Stimulated activated CD4-positive, alpha-beta T cell treated with anti-CD3 and anti-CD28 coated beads, TNF-alpha, amount 100 ng/mL, for 24 hours (primary cell): ENCODE measurements at places on chromosomes 16 and 17.

GRCh38 chr17:43644081-43644480 is 17.6 kb downstream of the MEOX1 start:
- DNase-seq: no peak

- DNase-seq: no peak
Observed at GRCh38 chr16:85486256-85486915, 126.7 kb upstream of the GSE1 start.

DNA sequence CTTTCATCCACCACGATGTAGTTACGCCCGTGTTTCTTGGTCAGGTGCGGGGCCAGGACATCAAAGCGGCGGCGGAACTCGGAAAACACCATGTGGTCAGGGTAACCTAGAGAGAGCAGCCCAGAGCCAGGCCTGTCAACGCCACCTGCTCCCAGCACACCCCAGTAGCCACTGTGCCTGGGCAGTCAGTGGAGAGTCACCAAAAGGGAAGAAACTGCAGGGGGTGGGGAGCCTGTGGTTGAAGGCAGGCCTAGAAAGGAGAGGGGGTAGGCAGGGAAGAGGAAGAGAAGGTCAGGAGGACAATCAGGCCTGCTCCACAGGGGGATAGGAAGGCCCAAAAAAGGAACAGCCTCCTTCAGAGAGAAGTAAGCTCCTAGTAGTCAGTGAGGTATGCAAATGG is 64.1 kb downstream of the PIPOX start:
- DNase-seq: no peak

DNA sequence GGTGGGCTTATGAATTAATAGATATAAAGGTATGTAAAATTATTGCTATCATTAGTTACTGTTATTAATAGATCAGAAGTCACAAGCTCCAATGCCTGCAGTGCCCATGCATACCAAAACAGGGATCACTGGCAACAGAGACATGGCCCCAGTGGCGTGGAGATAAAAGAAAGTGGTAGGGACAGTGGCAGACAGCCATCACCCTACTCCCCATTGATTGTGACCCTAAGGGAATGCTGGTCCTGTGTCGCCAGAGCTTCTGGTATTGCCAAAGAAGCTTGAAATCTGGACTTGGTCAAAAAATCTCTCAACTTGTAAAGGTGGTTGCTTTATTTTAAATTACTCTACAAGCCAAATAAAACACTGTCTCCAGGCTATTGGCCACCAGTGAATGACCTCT is 279.1 kb downstream of the IRX3 start:
- no peak for DNase-seq

- no peak for DNase-seq
Observed at GRCh38 chr17:40058186-40058784, 4.1 kb upstream of the MED24 start.

GRCh38 chr16:7597677-7598076 is 265.0 kb downstream of the RBFOX1 start:
- no peak for DNase-seq

DNA sequence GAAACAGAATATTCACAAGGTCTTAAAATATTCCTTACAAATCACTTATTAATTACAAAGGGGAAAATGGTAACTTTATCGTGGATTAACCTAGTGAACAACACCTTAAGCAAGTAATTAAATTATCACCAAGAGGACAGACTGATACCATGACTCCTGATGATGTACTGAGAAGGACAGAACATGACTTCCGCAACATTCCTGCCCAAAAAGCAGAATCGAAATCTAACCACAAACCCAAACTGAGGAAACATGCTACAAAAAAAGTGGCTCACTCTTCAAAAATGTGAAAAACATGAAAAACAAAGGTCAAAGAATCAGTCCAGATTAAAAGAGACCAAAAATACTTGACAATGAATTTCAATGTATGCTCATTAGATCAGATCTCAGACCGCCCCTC is 151.5 kb downstream of the AATF start:
- no peak for DNase-seq

DNA sequence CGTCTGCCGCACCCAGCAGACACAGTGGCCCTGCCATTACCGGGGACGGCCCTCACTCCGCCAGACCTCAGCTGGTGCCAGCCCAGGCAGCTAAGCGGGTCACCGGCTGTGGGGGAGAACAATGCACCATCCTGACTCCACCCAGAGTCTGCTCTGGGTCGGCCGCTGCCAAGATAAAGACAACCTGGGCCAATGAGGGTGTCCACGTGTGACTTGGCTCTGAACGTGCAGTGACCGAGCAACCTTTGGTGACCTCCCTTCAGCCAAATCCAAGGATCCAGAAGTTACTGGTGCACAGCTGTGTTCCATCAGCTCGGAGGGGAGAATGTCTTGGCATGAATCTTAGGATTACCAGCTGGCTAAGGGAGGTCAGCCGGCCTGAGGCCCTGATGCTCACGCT is 155.9 kb downstream of the NTN1 start:
- no peak for DNase-seq

GRCh38 chr17:34227707-34228106 is 27.4 kb upstream of the CCL2 start:
- no peak for DNase-seq

DNA sequence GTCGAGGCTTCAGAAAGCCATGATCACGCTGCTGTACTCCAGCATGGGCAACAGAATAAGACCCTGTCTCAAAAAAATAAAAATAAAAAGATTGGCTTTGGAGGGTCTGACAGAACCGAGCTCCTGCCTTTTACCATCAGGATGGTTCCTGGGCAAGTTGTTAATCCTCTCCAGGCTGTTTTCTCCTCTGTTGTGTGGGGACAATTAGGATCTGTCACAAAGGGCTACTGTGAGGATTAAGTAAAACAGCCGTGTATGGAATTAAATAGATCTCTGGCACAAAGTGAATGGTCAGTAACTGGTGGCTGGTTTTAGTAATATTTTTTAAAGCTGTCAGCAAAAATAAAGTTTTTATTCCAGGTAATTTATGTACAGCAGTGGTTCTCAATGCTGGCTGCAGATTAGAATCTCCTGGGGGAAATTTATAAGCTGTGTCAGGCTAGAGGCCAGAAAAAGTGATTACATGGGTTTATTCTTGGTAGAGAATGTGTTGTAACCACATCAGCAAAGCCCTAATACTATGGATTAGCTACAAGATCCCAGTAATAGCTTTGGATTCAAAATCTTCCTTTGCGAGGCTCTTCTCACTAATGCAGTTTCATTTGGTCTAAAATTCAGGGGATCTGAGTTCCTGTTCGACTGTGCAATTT is 47.2 kb downstream of the GPRC5B start:
- DNase-seq: no peak

DNA sequence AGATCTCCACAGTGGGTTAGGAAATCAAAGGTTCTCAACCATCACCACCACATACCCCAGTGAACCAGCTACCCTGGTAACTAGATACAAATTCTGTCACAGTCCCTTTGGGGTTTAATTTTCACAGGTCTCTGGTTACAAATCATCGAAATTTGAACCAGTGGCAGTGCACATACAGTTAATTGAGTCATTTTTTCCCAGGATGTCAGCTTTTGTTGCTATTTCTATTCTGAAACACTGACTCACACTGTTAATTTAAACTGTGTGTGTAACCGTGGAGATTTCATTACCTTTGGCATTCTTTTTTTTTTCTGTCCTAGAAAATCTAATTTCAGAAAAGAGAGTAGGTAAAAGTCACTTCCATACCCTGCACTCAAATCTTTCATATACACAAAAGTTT is 511.5 kb downstream of the TOX3 start:
- DNase-seq: no peak

GRCh38 chr17:27486741-27487140 is 30.5 kb downstream of the KSR1 start:
- no peak for DNase-seq

- DNase-seq: no peak
Observed at GRCh38 chr16:85461814-85462713, 151.1 kb upstream of the GSE1 start.

- no peak for DNase-seq
Observed at GRCh38 chr16:58859958-58860669, 126.0 kb upstream of the GOT2 start.

DNA sequence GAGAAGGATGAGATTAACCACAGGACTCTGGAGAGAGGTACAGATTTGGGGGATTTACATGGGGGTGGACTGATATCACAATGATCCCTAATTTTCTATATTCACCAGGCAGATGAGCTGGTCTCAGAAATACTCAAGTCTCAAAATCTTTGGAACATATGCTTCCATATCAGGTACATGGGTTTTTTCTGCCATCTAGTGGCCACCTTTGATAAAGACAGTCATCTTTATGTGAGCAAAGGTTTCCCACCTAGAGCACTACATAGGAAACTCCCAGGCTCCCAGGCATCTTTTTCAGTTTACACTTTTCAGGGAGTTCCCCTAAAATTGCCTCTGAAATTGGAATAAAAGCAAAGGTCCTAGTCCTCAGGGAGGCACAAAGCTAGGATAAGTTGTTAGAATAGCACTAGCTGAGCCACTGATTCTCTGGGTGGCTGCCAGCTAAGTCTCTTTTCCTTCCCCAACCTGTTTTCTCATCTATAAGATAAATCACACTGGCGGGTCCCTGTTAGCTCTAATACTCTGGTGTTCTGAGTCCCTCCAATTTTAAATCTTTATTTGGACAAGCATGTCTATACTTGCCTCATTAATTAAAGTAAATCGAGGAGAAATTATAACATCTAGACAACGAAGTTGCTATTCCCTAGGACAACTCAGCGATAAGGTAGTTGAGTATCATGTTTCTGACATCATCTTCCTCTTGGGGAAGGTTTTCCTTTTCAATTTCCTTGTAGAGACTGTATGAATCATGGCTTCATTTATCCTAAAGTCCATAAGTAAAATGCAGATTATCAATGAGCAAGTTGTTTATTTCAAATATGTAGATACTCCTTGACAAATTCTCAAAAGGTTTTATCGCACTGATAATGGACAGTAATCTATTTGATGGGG is 19.0 kb upstream of the MON1B start:
- DNase-seq: no peak

DNA sequence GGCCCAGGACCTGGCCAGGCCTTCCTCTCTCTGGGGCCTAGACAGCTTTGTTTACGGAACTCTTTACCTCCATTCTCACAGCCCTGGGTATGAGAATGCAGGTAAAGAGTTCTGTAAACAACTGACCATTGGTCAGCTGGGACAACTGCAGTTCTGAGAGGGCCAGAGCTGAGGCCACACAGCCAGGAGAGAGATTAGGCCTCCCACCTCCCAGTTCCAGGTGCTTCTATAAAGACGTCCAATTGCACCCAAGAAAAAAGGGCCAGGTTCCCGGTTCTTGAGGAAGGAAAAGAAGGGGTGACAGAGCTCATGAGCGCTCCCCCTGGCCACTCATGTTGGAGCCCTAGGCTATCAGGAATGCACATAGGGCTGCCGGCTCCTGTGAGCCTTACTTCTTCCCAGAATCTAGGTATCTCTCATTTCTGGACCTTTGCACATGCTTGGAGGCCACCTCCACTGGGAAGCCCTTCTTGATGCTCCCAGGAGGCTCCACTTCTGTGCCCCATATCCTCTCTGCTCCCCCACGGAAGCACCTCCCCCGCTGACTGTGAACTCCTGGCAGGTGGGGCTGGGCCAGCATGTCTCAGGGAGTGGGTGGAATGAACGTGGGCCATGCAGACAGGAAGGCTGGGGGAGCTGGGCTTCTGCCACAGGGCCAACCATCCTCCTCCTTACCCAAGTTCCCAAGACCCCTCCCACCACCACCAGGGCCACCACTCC is 13.1 kb downstream of the CNGB1 start:
- DNase-seq: no peak

DNA sequence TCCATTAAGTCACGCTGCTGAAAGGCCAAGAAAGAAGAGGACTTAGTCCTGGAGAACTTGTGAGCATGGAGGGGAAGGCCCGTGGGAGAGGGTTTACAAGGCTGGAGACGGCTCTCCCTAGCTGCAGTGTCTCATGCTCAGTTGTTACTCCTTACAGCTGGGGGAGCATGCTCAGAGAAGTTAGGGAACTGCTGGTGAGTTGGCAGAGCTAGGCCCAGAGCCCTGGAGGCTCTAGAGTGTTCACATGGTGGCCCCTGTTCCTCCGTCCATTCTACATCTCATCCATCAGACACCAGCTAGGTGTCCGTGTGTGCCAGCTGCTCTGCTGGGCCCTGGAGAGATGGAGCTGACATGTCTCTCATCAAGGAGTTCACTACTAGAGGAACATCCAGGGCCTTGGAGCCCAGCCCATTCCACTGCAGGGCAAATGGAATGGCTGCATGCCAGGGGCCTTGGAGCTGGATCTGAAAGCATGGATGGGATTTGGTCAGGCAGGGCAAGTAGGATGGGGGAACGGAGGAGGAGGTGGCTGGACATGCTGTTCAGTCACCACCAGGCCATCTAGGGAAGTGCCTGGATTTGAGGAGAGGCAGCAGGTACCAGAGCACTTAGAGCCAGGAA is 6.3 kb downstream of the XYLT2 start:
- DNase-seq: no peak

GRCh38 chr16:73166441-73166851 is 118.5 kb upstream of the ZFHX3 start:
- no peak for DNase-seq

GRCh38 chr17:32615326-32615725 is 128.5 kb downstream of the CDK5R1 start:
- DNase-seq: no peak

GRCh38 chr17:45289301-45290268 is 27.2 kb downstream of the MAP3K14 start:
- DNase-seq: no peak

DNA sequence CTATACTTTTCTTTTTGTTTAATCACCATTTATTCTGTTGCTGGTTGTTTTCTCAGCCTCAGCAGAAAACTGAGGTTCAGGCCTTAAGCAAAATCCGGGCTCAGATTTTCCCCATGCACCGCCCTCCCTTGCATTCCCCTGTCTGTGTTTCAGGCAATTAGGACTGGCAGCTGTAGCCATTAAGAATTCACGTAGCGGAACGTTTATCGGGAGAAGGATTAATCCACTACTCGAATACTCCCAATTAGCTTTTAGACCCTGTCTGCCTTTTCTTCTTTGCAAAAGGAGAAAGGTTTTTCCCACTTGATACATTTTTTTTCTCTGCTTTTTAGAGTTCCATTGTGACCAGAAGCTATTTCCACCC is 173.1 kb downstream of the RPTOR start:
- DNase-seq: no peak

- DNase-seq: no peak
Observed at GRCh38 chr16:8869212-8869987, 594 bp upstream of the CARHSP1 start.

GRCh38 chr16:23595246-23595950 is 718 bp downstream of the NDUFAB1 start:
- DNase-seq: no peak

GRCh38 chr16:4564661-4565267 is 8.6 kb downstream of the C16orf96 start:
- DNase-seq: no peak

GRCh38 chr16:31093132-31093703 is 1.4 kb downstream of the VKORC1 start:
- no peak for DNase-seq

- DNase-seq: no peak
Observed at GRCh38 chr16:68232335-68232734, 3.6 kb downstream of the ESRP2 start.

GRCh38 chr16:75702242-75702641 is 981 bp upstream of the DUXB start:
- no peak for DNase-seq

- DNase-seq: no peak
Observed at GRCh38 chr17:48472411-48473281, 42.6 kb upstream of the SKAP1 start.
